ENCODE measurements at places on chromosomes 2 and 18.

- DNase-seq = no peak
Measured at GRCh38 chr2:101722864-101723263, 25.4 kb downstream of the MAP4K4 start.

GRCh38 chr2:118993392-118993752 lies 51.4 kb downstream of the MARCO start:
- DNase-seq = no peak

- DNase-seq = no peak
Measured at GRCh38 chr2:235043762-235044500, 92.1 kb downstream of the SH3BP4 start.

DNA sequence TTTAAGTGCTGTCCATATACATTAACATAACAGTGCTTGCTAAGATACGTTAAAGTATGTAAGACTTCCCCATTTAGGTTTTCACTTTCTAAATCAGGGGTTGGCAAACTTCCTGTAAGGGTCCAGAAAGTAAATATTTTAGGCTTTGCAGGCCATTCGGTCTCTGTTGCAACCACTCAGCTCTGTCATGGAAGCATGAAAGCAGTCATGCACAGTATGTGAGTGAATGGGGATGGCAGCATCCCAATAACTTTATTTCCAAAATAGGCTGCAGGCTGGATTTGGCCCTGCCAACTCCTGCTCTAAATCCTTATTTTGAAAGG lies 128.7 kb downstream of the PLA2R1 start:
- DNase-seq = no peak

DNA sequence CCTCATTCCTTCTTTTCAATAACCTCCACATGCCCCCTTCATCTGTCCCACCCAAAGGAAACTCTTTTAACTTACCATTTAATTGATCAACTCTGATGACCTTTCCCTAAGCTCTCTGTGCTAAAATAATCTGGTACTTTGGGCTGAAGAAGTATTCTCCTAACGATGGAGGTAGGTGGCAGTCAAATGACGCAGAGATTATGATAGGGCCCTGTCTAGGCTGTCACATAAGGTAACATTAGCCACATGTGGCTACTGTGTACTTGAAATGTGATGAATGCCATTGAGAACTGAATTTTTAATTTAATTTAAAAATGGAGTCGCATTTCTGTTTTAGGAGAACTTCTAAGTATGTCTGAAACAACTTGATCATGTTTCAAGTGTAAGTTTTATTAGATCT lies 140.5 kb upstream of the TNP1 start:
- no peak for DNase-seq

GRCh38 chr18:46332921-46333341 lies 228.7 kb downstream of the HAUS1 start:
- DNase-seq = no peak

GRCh38 chr2:24359129-24360049 lies 947 bp downstream of the ITSN2 start:
- peak; percentile 41 for DNase-seq

DNA sequence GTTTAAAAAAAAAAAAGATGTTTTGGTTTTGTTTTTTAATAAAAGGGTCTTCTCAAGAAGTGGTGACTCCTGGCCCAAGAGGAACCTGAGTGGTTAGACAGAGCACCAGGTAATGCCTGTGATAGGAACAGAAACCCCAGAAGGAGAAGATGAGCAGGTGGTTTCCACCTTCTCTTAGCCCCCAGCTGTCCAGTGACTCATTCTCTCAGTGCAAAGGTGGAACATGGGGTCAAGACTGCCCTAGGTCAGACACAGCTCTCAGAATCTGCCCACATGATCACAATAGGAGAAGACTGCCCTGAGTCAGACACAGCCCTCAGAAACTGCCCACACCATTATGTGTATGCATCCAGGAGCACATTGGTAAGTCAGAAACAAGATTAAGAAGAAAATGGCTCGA lies 61.8 kb downstream of the TBC1D8 start:
- no peak for DNase-seq
